ENCODE measurements at places on chromosomes 7 and 10. TPM values are rescaled to one million over a fixed set of nuclear protein-coding genes. Genes with fewer than 3 reads are reported as not detected.
A peak's percentile ranks its signal among the peaks of the same experiment; 100 is the strongest.

DNA sequence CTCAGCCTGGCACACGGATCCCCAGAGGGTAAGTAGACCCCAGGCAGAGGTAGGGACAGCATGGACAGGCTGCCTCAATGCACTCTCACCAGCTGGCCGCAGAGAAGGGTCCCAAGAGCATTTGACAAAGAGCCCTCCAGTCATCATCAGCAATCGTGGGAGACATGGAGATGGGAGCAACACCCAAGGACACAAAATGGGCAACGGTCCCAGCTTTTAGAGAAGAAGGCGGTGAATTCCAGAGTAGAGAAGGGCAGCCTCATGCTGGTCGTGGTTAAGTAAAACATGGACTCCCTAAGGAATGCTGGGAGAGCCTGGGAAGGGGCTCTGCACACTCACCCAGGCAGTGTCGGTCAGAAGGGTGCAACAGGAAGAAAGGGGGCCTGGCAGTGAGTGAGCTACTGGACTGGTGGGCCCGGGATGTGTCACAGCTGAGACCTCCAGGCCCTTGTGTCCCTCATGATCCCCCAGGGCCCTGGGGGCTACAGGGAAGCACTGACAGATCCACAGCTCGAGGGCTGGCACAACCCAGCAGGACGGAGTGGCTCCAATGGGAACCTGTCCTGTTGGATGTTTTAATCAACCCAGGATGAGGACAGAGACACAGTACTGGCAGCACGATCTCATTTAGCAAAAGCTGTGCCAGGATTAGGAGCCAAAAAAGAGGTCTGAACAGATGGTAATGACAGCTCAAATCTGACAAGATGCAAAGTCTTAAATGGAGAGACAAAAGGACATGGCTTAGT lies 147.1 kb downstream of the NEURL1 start:
- DNase-seq, result no peak
- no peaks in the 10 kb centered on the region for H3K27me3 ChIP-seq
- no peak overlapping the region for H3K4me3 ChIP-seq
- H3K4me1 ChIP-seq, result peaks cover 42% of the 10 kb centered on the region
- H3K27ac ChIP-seq, result no peak overlapping the region
- H3K36me3 ChIP-seq, result no peaks in the 10 kb centered on the region

- no peak overlapping the region for H3K4me3 ChIP-seq
- H3K27me3 ChIP-seq, result no peaks in the 10 kb centered on the region
- no peak overlapping the region for H3K27ac ChIP-seq
- DNase-seq, result no peak
These were observed 215.7 kb upstream of the CDC14C start for GRCh38 chr7:48708635-48709034.

DNA sequence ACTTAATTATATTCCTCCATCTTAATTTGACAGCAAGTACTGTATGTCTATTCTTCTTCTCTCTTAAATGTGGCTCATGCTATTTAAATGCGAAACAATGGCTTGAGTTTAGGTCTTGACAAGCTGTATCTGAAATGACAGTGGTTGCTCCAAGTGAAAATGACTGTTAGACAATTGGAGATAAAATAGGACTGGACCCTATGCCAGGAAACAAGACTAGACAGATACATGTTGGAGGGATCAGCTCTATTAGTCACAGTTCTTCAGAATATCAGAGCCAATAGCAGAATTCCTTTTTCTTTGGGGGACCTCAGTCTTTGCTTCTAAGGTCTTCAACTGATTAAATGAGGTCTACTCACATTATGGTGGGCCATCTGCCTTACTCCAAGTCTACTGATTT lies 25.8 kb downstream of the KIAA1217 start:
- H3K4me1 ChIP-seq, result no peaks in the 10 kb centered on the region
- H3K36me3 ChIP-seq, result no peaks in the 10 kb centered on the region
- no peak overlapping the region for H3K27ac ChIP-seq
- no peak for DNase-seq

GRCh38 chr10:2121929-2122328 lies 384.6 kb upstream of the ADARB2 start:
- no peak for DNase-seq
- H3K36me3 ChIP-seq, result no peaks in the 10 kb centered on the region
- H3K27me3 ChIP-seq, result no peaks in the 10 kb centered on the region
- H3K4me1 ChIP-seq, result no peaks in the 10 kb centered on the region
- no peak overlapping the region for H3K4me3 ChIP-seq

- peaks cover 10% of the 10 kb centered on the region for H3K4me1 ChIP-seq
- no peak overlapping the region for H3K27ac ChIP-seq
- H3K27me3 ChIP-seq, result no peaks in the 10 kb centered on the region
- peak; percentile 53 for DNase-seq
- no peaks in the 10 kb centered on the region for H3K36me3 ChIP-seq
These were observed 8.0 kb upstream of the ZMIZ1 start for GRCh38 chr10:79060641-79061255.

SUV39H2 gene
- 4.5 TPM for total RNA-seq

CDC14C gene
- total RNA-seq, result not detected

DTX2 gene
- 25.6 TPM for total RNA-seq
